EH (cell line): ENCODE measurements at places on chromosomes 2 and 18.
A peak's percentile ranks its signal among the peaks of the same experiment; 100 is the strongest.

GRCh38 chr2:217943446-217944321 lies 59.1 kb downstream of the TNS1 start:
- peak; percentile 85 for DNase-seq

- no peak for DNase-seq
Measured at GRCh38 chr18:8794934-8795280, 89.6 kb downstream of the MTCL1 start.

DNA sequence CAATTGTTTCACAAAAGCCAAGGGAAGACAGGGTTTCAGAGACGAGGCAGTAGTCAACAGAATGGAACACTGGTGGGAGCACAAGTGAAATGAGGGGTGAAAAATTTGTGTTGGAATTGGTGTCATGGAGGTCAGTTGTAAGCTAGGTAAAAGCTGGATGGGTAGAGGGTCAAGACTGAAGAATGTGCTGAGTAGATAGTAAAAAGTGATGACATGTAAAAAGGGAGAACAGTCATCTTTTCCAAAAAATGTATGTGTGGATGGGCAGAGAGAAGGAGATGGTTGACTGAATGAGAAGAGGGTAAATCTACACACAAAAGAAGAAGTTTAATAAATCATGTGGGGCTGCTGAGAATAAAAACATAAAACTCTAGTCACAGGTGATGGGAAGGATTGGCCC lies 92.7 kb upstream of the COL3A1 start:
- DNase-seq, result no peak

DNA sequence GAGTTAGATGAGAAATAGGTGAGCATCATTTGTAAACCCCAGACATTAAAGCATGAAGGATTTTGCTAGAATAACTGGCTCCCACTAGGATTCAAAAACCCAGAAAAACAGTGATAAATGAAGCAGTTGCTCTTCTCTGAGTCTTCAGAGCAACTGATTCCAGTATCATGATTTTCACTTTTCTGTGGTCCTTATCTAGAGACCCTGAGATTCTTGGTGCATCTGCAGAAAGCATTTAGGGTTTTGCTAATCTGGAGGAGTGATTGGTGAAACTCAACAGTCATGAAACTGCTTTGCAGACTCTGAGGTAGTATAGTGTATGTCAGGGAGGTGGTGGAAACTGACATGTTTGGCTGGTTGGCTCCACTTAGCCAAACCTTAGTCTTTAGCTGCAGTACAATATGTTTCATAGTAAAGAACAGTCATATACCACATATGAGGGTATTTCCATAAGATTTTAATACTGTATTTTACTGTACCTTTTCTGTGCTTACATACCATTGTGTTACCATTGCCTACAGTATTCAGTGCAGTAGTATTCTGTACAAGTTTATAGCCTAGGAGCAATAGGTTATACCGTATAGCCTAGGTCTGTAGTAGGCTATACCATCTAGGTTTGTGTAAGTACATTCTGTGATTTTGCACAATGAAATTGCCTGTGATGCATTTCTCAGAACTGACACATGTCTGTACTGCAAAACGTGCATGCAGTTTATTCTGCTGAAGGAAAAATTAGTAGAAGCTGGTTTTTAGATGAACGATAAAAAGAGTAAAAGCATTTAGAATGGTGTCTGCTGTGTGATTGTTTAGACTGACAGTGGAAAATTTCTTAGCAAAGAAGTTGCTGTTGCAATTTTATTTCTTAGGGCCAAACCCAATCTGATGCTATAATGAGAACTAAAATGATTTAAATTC lies 23.8 kb downstream of the EML4 start:
- DNase-seq, result peak; percentile 30

DNA sequence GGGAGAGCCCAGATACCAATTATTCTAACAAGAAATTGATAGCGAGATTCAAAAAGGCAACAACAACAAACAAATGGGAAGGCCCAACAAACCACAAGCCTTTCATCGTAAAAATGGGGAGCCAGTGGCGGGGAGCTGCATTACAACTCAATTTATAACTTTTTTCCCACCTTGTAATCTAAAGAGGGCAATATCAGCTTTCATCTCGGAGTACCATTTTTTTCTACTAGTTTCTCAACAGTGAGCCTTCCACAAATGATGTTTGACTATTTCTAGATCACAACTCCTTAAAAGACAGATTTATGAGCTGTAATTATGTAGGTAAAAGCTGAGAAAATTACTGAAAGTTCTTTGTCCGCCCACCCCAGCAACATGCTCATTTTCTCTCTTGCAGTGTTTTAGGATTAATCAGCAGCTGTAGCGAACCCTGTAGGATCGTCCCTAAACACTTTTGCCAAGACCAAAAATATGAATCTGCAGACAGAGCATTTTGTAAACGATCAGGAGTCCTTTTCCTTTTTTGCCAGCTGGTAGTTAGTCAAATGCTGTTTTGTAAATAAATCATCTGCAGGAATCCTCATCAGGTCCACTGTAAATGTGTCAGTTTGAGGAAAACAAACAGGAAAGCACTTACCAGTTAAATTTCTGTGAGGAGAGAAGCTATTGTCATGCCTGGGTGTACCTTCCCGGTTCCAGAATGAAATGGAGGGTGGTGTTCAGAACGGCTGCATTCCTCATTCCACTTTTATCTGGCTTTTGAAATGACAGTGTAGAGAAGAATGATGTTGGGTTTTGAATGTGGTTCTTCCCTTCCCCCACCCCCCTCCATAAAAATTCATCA lies 53.2 kb downstream of the EEF1B2 start:
- peak; percentile 86 for DNase-seq
